Activated T-cell treated with anti-CD3 and anti-CD28 coated beads, Interleukin-2, amount 50 U/mL, for 72 hours (primary cell): ENCODE measurements at places on chromosomes 13 and 19. TPM values are rescaled to one million over a fixed set of nuclear protein-coding genes. Genes with fewer than 3 reads are reported as not detected.

DNA sequence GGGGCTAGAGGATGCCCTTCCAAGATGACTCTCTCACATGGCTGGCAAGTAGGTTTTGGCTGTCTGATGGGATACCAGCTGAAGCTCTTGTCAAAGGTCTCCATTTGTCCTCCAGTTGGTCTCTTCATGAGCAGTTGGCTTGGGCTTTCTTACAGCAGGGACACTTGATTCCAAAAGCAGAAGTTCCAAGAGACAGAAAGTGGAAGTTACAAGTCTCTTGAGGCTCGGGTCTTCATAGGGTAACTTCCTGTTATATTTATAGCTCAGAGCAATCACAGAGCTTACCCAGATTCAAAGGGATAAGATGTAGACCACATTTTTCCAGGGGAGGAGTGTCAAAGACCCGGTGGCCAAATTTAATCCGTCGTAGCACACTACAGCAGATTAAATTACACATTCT lies 440.0 kb downstream of the RFC3 start:
- no peak overlapping the region for H3K4me3 ChIP-seq
- no peaks in the 10 kb centered on the region for H3K4me1 ChIP-seq
- H3K36me3 ChIP-seq: no peaks in the 10 kb centered on the region
- DNase-seq: no peak

DNA sequence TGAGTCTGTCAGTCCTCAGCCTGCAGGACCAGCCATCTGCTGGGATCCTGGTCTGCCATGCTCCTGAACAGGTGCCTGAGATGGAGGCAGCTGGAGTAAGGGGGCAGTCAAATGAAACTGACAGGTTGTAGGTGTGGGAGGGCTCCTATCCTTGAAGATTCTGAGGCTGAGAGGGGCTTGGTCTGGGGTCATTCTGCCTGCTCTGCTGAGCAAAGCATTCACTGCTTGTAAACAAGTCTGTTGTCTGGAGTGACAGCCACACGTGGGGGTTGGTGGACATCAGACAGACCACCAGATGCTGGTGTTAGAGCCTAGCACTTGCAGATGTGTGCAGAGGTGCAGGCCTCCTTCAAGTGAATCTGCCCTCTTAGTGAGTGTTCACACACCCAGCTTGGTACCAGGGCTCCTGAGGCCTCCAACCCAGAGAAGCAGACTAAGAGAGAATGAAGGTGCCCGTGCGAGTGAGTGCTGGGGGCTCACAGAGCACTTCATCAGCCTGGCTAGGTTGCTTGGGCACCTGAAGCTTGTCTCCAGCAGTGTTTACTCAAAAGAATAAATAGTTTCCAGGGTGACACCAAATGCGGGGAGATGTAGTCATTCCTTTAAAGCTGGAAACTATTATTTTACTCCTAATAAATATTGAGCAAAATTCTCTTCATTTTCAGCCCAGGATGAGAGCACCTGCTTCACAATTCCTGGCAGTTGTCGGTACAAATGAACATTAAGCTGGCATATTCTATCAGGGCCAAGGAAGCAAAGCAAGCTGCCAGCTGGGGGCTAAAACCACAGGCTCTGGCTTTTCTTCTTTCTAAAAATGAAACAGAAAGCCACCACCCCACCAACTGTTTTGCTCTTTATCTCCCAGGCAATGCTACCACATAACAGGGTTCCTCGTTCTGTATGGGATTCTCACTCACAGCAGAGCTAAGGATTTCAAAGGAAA lies 82.3 kb downstream of the RNASEH2B start:
- peak overlapping the region; percentile 27 for H3K27ac ChIP-seq
- H3K36me3 ChIP-seq: no peaks in the 10 kb centered on the region
- peak overlapping the region; percentile 49 for H3K4me3 ChIP-seq
- H3K4me1 ChIP-seq: peaks cover 21% of the 10 kb centered on the region

The C2CD4C gene
- 0.97 TPM for total RNA-seq

GRCh38 chr19:827710-828321 lies at the start of gene AZU1:
AZU1 (plus strand) TSS chr19:827837; CDS start chr19:827847, 10 bp downstream.
- H3K27ac ChIP-seq: no peak within 1 kb of the TSS
- no peaks in the 10 kb centered on the region for H3K36me3 ChIP-seq
- no peak within 1 kb of the TSS for H3K4me3 ChIP-seq
- no peaks in the 10 kb centered on the region for H3K4me1 ChIP-seq

The WDR87 gene
- not detected for total RNA-seq

DNA sequence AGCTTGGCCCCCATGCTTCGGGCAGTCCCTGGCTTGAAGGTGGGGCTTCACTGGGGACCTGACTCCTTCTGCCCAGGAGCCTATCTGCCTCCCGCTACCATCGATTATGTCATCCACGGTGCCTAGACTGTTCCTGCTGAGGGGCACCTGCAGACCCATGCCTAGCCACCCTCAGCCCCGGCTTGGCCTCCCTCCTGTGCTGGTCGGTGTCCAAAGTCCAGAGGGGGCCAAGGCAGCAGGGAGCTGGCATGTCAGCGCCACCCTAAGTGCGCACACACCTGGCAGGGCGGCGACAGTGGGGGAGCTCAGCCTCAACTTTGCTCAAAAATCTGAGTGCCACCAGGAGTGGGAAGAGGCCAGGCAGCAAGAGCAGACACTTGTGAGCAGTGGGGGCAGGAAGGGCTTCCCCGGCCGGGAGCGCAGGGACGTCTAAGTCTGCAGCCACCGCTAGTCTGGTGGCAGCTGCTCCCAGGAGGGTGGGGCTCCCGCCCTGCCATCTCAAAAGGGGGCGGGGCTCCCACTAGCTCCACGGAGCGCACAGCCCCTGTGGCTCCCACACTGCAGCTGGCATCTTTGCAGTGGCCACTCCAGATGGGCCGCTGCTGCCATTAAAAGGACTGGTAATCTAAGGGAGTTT lies 13.5 kb upstream of the URAD start:
- no peaks in the 10 kb centered on the region for H3K4me1 ChIP-seq
- DNase-seq: no peak
- no peak overlapping the region for H3K27ac ChIP-seq
- no peaks in the 10 kb centered on the region for H3K27me3 ChIP-seq

- H3K36me3 ChIP-seq: peaks cover 28% of the 10 kb centered on the region
- H3K27me3 ChIP-seq: no peaks in the 10 kb centered on the region
- H3K4me1 ChIP-seq: peaks cover 66% of the 10 kb centered on the region
- peak overlapping the region; percentile 87 for H3K4me3 ChIP-seq
Measured at GRCh38 chr13:28657784-28658538, 969 bp upstream of the POMP start.

The SMIM44 gene
- not detected for total RNA-seq

DNA sequence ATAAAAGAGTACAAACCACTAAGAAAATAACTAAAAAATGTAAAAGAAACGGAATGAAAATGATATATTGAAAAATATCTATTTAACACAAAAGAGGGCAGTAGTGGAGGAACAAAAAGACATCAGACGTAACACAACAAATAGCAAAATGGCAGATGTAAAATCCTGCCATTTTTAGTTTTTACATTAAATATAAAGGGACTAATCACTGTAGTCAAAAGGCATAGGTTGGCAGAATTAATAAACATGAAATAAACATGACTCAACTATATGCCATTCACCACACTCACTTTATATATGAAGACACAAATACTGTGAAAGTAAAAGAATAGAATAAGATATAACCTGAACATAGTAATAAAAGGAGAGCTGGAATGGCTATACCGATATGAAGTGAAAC lies 11.0 kb downstream of the MTUS2 start:
- H3K27ac ChIP-seq: no peak overlapping the region
- H3K4me3 ChIP-seq: no peak overlapping the region
- H3K36me3 ChIP-seq: peaks cover 16% of the 10 kb centered on the region
- H3K27me3 ChIP-seq: no peaks in the 10 kb centered on the region

The ZGLP1 gene
- 5.9 TPM for total RNA-seq

DNA sequence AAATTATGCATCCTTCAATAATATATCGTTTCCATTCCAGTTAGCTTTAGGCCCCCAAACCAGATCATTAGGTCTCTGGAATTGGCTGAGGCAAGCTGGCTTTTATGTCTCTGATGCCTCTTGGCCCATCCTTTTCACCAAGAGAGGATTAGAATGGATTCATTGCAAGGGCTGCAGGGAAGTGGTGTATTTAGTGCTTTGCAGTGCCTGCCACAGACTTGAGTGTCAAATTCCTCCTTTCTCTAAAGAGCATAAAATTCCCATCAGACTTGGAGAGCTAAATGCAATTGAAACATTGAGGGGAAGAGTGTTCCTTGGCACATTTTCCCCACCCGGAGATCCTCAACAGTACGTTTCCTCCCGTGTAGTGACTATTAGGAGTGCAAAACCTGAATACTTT lies 302.6 kb downstream of the ATP8A2 start:
- H3K27me3 ChIP-seq: peaks cover 27% of the 10 kb centered on the region
- H3K27ac ChIP-seq: no peak overlapping the region

DNA sequence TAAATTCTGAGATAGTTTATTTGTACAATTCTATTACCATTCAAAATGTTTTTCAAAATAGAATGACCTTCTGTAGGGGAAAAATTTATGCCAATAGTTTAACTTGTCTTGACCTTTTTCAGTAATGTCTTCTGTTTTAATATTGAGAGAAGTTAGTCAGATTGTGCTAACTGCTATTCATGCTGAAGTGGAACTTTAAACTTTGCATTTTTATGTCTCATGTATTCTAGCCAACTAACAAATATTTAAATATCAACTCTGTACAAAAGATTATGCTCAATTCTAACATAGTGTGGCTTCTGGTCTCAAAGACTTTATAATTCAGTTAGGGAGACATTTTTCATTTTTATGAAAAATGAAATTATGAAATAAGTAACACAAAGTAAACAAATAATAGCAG lies 94.2 kb downstream of the WDFY2 start:
- no peaks in the 10 kb centered on the region for H3K36me3 ChIP-seq
- no peak overlapping the region for H3K4me3 ChIP-seq
- H3K27ac ChIP-seq: no peak overlapping the region
- no peak for DNase-seq
- H3K27me3 ChIP-seq: no peaks in the 10 kb centered on the region
- peaks cover 14% of the 10 kb centered on the region for H3K4me1 ChIP-seq
